Occipital lobe (tissue), 3 donors: ENCODE measurements at places on chromosomes 3 and 15. TPM values are rescaled to one million over a fixed set of nuclear protein-coding genes. Genes with fewer than 3 reads are reported as not detected.

- DNase-seq: no peak
These were observed 36.4 kb downstream of the ZNF710 start for GRCh38 chr15:90037511-90037860.

DNA sequence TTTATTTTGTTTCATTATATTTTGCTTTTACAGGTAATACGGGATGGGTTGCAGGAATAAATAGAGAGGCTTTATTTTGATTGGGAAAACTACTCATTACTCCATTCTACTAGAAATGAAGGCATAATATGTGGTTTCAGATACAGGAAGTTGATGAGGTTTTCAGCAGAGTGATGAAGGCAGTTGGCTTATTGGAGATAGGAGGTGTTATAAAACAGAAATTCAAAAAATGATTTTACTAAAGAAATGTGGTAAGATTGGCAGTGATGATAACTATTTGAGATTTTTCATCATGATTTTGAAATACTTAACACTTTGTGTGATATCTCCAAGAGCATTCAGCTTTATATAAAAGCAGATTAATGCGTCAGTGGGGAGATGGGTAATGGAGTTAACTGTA is 1445.7 kb upstream of the CADM2 start:
- DNase-seq: no peak

GRCh38 chr3:49841126-49841696 is 15.2 kb downstream of the TRAIP start:
- no peak for DNase-seq

GRCh38 chr15:37017031-37017625 is 83.2 kb downstream of the MEIS2 start:
- DNase-seq: no peak

The RYR3 gene
- 15.4 TPM for total RNA-seq

GRCh38 chr15:101614001-101614585 is 38.1 kb downstream of the TM2D3 start:
- DNase-seq: no peak

DNA sequence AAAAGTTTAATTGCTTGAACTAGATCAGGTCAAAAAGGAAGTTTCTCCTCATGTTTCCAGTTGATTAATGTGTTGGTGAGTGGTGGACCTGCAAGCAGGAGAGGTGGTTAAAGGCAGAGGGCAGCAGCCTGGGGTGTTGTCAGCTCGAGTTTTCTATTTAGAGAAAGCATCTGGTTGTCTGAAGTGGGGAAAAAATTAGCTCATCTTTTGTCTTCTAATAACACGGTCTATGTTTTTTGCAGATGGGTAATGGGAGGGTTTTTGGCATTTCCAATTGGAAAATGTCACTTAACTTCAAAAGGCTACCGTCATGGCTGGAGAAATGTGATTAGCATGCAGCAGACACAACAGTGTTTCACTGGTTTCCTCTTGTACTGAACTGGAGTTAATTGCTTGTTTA is 122.6 kb downstream of the ITPR1 start:
- DNase-seq: no peak

DNA sequence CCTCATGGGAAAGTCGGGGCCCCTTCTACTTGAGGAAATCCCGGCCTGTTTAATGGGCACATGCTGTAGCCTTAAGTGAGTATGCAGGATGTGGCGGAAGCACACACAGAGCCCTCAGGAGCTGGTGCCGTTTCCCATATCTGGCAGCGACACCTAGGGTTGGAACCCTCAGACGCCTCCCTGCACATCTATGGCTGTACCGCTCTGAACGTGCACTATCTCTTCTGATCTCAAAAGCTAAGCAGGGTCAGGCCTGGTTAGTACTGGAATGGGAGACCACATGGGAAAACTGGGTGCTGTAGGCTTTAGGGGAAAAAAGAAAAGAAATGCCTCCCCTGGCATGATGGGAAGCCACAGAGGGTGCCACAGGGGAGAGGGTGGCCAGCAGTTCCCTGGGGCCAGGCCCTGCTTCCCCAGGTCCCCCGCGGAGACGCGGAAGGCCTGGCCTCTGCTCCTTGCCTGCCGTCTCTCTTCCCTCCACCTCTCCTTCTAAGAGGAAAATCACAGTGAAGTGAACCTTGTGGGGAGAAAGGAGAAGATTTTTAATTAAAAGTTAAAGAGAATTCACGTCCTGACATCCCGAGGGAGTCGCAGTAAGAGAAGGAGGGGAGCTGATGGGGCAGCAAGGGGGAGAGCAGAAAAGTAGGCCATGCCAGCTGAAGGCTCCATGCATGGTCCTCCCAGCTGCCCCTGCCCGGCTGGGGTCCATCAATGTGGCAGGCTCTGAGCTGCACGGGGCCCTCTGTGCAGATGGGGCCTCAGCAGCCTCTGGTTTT is 60.5 kb upstream of the TMEM115 start:
- DNase-seq: no peak
